NCI-H526 treated with DMSO at 0.1 percent for 48 hours (cell line): ENCODE measurements at places on chromosomes 4 and X.

DNA sequence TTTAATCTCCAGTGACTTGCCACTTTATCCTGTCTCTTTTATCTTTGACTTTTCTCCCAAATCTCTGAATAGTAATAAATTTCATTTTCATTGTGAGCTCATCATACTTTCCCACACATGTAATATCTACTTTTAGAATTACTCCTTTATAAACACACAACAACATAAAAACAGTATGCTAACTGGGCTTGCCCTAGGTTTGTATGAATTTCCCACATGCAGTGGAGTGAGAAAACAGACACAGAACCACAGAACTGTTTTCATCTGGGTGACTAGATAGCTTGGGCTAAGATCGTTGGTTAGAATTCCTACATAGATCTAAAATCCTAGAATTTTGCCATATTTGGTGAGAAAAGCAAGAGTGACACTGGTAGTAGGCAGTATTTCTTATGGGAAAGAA lies 409.5 kb downstream of the SPRY1 start:
- DNase-seq: no peak

- no peak for DNase-seq
Measured at GRCh38 chr4:150641612-150642011, 59.7 kb downstream of the MAB21L2 start.

DNA sequence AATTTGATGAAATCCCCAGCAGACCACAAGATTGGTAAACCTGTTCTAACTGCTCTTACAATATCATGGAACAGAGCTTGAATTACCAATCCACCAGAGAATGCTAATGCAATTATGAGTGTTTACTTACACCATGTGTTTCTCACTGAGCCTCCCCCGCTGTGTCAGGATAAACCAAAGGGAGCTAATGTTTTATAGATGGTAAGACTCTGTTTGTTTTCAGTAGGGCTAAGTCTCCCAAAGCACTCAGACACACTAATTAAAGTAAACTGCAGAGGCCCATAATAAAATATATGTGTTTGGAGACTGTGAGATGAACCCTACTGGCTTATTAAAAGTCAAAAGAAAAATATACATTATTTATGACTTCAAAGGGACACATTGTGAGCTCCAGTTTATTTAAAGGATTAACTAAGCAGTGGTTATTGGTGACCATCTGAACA lies 261.7 kb upstream of the FAM241A start:
- peak; percentile 19 for DNase-seq

DNA sequence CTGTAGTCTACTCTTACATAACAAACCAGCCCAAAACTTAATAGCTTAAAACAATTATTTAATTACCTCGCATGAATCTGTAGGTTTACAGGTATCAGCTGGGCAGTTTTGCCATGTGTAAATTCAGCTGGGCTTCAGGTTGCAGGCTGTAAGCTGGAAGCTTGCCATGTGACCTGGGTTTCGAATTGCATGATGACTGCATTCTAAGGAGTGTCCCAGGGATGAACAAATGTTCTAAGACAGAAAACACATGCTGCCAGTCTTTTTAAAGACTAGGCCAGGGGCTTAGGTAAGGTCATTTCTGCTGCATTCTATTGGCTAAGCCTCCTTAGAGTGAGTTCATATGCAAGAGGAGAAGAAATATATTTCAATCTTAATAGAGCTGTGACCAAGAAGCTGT lies 44.8 kb downstream of the GRIA2 start:
- no peak for DNase-seq

- DNase-seq: peak; percentile 10
Measured at GRCh38 chr4:185504098-185505047, 30.9 kb downstream of the PDLIM3 start.

DNA sequence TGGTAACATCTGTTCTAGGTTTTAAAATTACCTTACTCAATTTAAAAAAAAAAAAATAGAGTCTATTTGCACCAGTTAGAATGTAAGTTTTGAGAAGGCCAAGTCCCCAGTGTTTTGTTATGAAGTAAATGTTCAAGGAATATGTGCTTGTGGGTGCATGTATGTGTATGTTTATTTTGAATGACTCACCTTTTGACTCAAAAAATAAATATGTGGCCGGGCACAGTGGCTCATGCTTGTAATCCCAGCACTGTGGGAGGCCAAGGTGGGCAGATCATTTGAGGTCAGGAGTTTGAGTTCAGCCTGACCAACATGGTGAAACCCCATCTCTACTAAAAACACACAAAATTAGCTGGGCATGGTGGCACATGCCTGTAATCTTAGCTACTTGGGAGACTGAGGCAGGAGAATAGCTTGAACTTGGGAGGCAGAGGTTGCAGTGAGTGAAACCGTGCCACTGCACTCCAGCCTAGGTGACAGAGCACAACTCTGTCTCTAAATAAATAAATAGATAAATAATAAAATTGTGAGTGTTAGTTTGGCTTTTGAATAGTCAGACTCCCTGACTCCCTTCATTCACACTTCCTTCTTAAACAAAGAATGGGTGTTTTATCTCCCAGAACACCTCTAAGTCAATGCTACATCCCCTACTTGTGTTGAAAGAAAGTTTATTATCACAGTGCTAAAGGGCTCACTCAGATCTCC lies 511.3 kb upstream of the PCDH7 start:
- DNase-seq: no peak

DNA sequence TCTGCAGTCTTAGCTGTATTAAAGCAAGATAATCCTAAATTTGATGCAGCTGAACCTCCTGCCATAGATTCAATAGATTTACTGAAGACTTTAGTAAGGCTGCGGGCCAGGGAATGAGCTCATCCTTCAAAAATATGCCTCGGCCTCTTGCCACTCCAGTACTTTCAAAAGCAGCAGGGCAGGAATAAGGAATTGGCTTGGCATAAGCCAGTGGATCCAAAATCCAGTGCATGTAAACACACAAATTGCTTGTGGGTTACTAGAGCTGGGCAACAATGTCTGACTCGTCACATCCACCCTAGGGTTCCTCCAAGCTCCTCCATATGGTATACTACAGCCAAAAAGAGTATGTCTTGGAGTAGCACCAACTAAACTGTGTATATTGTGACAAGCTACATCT lies 165.0 kb downstream of the AMELX start:
- DNase-seq: no peak

GRCh38 chr4:145132511-145133098 lies 34.5 kb downstream of the ABCE1 start:
- DNase-seq: no peak
